ENCODE measurements at places on chromosomes 3 and 15.

- DNase-seq = no peak
Measured at GRCh38 chr3:153073636-153074035, 88.4 kb upstream of the RAP2B start.

DNA sequence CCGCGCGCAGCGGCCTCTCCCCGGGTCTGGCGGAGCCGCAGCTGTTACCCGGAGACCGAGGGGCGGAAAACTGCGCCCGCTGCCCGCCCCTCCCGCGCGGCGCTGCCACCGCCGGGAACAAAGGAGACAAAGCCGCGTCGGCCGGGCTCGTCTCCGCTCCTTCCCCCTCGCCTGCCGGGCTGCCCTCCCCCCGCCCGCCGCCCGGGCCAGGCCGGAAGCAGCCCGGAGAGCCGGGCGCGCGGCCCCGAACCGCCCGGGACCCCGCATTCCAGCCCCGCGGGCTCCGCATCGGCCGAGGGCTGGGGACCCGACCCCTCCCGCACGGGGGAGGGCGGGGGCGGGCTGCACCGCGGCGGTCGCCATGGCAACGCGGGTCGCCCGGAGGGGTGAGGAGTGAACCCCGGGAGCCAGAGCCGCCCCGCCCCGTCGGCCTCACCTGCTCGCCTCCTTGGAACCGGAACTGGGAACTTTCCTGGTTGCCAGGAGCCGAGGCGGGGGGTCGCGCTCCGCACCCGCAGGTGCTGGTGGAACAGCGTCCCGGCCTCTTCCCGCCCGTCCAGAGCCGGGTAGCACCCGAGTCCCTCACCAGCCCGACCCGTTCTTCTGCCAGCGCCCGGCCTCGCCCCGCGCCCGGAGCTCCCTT is 448 bp downstream of the PLXNB1 start:
- peak; percentile 46 for DNase-seq

GRCh38 chr15:82959423-82959822 is 6.9 kb upstream of the HOMER2 start:
- no peak for DNase-seq

GRCh38 chr3:14959359-14959943 is 12.1 kb downstream of the NR2C2 start:
- no peak for DNase-seq

GRCh38 chr3:189699885-189700284 is 68.7 kb downstream of the TP63 start:
- DNase-seq = no peak

DNA sequence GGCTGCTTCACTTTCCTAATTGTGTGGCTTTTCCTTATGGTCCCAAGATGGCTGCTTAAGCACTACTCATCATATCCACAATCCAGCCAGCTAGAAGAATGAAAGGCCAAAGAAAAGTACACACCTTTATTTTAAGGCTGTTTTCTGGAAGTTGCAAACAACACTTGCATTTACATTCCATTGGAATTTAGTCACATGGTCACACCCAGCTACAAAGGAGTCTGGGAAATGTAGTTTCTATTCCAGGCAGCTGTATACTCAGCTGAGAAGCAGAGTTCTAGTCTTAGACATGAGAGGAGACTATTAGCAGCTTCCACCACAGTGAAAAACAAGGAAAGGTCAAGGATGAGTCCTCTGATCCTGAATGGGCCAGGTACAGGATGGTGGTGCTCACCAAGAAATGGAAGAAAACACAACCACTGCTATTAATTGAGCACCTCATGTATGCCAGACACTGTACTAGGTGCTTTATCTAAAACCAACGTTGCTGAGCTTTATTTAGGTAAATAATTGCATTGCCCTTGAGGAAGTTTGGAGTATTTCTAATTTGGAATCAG is 28.0 kb upstream of the ATG7 start:
- DNase-seq = no peak

DNA sequence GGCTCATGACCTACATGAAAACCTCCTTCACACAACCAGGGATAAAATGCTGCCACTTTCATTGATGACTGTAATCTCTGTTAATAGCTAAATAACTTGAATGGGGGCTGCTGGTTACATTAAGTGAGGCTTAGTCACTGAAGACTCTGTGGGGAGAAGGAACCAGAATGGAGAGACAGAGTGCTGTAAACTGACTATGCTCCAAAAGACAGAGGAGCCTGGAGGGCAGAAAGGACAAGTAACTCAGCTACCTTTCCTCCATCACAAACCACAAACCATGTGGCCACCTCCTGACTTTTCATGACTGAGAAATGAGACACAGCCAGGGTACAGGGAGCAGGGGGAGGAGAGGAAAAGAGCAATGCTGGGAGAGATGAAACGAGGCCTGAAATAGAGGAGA is 97.1 kb upstream of the TRIM42 start:
- DNase-seq = no peak

GRCh38 chr15:58454950-58455401 is 23.2 kb downstream of the LIPC start:
- no peak for DNase-seq

GRCh38 chr3:70360979-70361760 is 48.7 kb upstream of the MDFIC2 start:
- no peak for DNase-seq

- no peak for DNase-seq
Measured at GRCh38 chr3:66499881-66500575, 794 bp downstream of the LRIG1 start.

DNA sequence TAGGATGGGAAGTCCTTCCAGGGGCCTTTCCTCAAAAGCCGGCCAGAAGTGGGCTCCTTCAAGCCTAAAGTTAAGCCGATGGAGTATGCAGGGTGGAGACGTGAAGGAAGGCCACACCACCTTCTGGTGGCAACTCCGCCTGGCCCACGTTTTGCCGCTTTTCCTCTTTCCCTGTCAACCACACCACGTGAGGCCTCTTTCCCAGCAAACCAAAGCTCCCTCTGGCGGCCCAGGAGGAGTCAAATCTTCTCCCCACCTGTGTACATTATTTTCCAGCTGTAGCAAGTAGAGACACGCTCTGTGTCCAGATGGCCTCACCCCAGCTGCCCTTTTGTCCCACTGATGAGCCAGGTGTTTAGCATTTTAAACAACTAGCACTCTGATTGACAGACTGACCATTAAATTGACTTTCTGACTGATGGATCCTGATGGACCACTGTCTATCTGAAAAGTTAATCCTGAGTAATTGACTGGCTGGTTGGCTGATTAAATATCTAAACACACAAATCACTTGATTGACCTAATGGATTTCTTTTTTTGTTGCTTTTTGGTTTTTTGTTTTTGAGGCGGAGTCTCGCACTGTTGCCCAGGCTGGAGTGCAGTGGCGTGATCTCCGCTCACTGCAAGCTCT is 59.6 kb upstream of the ZBTB38 start:
- DNase-seq = no peak

DNA sequence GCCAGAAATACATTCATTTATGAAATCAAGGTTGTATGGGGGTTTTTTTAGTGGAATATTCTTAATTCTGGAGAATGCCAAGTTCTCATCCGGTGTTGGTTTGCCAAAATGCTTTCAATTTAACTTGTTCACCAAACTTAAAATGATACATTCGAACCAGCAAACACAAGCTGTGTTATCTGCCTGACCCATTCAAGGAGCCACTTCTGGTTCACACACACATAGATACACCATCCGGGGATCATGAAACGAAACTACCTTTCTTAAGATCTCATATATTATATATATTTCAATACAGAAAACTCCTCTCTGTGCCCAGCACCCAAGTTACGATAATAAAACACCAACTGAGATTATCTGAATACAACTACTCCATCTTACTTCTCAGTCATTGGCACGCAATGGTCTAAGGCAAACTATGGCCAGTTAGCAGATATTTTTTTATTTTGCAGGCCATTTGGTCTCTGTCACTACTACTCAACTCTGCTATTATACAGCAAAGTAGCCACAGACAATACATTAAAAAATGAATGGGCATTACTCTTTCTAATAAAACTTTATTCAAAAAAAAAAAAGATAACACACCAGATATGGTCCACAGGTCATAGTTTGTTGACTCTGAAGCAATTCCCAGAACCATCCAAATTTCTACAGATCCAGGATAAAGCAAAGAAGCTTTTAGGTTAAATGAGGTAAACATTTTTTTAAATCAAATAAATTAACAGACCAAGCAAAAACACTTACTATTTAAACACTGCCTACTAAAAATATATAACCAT is 89.6 kb downstream of the TBL1XR1 start:
- no peak for DNase-seq

DNA sequence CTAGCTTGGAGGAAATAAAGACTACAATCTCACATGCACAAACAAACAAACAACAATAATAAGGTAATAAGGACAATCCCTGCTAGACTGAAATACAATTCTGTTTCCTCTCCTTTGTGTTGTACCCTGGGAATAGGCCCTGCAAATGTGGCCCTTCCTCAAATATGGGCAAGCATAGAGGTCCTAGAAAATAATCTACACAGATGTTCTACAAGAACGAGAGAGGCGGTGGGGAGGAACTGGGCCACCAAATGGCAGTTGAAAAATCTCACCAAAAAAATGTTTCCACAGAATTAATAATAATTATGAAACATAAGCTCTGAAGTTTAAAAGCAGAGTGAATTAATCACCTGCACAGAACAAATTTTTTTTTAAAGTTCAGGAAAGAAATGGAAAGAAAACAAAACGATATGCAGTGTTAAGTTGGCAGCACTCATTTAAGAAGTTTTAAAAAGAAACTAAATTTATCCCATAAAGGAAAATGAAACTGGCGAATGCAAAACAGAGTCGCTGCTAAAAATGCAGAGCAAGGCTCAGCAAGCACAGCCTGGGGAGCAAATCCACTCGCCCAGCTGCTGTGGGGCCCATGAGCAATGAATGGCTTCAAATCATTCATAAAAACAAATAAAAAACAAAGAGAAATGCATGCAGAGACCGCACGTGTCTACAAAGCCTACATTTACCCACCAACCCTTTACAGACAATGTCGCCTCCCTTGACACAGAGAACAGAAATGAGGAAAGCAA is 475.4 kb downstream of the OCA2 start:
- DNase-seq = no peak

DNA sequence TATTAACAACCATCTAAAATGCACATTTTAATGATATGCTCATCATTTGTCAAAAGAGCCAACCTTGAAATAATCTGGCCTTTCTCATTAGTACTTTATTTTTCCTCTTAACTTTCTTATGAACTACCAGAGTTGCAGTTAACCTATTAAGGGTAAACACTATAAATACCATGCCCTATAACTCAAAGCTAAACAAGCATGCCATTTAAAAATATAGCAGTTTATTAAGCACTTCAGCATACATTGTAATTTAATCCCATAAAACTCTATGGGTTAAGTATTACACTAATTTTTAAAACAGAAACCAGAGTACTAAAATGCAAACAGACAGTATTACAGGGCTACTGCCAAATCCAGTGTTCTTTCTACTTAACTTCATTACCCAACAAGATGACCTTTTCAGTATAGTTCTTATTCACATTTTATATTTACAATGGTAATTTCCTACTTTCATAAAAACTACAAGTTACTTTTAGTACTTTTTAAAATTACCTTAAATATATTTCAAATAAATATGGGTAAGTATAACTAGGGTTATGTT is 11.8 kb downstream of the NPTN start:
- DNase-seq = no peak

DNA sequence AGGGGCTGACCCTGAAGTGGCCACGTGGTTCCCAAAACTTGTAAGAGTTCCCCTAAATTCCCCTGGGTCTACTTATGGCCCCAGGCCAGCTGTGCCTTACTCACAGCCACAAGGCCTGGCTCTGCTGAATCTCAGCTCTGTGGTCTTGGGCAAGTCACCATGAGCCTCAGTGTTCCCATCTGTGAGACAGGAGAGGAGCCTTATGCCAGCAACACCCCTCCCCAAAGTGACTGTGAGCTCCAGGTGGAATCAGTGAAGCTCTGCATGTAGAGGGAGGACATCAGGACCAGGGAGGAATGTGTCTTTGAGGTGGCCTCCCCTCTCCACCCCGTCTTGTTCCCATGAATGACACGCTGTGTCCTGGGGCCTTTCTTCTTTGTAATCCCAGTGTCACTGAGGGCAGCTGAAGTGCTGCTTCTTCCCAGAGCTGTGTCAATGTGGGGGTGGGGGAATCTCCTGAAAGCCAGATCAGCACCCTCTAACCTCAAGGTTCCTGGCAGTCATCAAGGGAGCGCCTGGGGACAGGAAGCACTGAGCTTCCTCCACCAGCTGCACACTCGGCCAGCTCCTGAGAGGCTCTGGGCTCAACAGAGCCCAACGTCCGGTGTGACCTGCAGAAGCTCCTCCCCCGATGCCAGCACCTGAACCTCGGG is 258.9 kb downstream of the UACA start:
- DNase-seq = no peak

DNA sequence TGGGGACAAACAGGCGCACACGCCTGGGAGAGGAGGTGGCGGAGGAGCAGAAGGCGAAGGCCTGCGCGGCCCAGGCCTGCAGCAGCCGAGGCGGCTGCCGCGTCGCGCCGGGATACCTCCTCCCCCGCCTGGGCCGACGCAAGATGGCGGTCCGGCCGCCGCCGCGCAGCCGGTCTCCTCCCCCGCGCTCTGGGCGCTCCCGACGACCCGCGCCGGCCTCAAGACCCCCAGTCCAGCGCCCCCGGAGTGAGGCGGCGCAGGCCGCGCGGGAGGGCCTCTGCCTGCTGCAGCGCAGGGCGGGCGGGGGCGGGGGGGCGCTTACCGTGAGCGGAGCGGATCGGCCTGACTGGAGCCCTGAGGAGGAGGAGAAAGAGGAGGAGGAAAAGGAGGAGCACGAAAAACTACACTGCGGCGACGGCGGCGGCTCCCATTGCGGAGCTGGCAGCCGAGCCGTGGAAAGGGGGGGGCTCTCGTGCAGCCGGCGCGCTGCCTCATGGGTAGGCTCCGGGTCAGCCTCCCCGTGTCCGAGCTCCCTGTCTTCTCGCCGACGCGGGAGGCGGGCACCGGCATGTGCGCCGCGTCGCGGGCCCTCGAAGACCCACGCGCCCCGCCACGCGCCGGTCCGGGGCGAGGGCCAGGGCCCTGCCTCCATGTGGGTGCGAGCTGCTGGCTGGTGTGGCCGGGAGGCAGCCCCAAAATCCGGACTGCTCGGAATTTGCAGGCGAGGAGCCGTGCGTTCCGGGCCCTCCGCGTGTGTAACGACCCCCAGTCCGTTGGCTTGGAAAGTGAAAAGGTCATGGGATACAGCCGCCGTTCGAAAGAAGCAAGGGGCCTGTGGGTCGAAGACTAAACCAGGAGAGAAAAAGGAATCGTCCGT is at the start of gene ZNF280D:
Gene ZNF280D, minus strand, starts transcription at position 374 of the 877 bp plus-strand sequence. CDS start 26,400 bp downstream, outside the sequence.
- DNase-seq = peak; percentile 59

GRCh38 chr3:71425491-71426071 is 157.9 kb downstream of the FOXP1 start:
- no peak for DNase-seq

DNA sequence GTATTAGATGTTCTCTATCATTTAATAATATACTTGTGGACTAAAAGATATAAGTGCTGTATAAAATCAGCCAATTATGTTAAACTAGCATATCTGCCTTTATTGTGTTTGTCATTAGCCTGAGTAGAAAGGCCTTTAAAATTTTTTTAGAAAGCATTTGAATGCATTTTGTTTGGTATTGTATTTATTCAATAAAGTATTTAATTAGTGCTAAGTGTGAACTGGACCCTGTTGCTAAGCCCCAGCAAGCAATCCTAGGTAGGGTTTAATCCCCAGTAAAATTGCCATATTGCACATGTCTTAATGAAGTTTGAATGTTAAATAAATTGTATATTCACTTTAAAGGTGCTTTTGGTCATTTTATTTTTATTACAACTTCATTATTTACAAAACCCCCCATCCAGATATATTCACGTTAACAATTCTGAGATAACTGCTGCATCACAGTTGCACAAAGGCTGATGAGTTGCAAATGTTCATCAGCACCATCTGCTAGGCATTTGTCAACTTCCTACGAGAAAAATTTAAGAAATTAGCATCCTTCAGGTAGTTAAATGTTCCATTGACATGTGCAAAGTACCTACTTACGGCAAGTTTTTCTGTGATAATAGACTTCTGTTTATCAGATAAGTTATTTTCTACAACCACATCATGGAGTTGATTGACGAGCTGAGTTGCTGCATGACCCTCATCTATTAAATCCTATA is 6.3 kb downstream of the EIF4A2 start:
- DNase-seq = no peak
